ENCODE measurements at places on chromosomes 4 and X.

GRCh38 chr4:144518181-144518895 is 127.6 kb upstream of the HHIP start:
- DNase-seq, result no peak

GRCh38 chr4:174274436-174274835 is 9.0 kb downstream of the FBXO8 start:
- DNase-seq, result no peak

DNA sequence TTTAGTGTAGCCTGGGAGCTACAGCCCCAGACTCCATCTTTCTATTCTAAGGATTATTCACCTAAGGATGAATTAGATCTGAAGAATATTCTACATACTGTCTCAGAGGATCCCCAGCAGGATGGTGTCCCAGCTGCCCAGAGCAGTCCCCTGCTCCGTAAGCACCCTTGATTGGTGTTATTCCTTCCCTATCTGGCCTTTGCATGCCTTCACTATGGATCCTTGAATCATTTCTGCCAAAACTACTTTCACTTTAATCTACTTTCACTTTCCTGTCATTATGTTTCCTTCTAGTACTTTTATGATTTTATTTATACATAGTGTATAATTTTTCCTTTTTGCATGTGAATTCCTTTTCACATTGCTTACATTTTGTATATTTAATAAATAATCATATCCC is 39.2 kb downstream of the ARHGAP24 start:
- no peak for DNase-seq

DNA sequence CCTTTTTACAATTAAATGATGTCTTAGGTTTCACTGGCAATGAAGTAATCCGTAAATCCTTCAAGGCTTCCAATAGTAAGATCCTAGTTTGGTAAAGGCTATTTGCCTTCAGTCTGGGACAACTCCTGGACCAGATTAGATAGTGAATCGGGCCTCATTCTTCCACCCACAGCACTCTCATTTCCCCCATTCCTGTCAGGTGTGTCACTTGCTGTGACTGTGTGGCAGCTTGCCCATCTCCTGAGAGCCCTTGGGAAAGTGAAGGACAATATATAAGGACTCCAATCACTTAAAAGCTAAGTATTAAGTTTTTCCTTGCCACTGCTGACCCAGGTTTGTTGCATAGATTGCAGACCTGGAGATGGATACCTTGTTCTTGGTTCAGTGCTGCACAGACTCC is 3.3 kb upstream of the GASK1B start:
- no peak for DNase-seq

DNA sequence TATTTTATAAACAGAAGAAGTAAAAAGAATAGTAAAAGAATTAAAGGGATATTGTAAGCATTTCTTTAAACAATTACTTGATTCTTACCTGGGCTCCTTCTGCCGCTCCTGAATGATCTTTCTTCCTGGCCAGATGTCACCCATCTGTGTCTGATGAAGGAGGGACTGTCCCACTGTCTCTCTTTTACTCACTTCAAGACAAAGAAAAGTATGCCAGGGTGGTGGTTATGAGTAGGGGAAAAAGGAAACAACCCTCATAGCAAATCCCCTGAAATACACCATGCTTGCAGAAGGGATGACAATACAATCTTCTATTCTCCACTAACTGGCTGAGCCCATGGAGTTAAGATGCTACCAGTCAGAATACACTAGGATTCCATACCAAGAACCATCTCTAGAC is 31.1 kb downstream of the SYTL4 start:
- DNase-seq, result no peak

DNA sequence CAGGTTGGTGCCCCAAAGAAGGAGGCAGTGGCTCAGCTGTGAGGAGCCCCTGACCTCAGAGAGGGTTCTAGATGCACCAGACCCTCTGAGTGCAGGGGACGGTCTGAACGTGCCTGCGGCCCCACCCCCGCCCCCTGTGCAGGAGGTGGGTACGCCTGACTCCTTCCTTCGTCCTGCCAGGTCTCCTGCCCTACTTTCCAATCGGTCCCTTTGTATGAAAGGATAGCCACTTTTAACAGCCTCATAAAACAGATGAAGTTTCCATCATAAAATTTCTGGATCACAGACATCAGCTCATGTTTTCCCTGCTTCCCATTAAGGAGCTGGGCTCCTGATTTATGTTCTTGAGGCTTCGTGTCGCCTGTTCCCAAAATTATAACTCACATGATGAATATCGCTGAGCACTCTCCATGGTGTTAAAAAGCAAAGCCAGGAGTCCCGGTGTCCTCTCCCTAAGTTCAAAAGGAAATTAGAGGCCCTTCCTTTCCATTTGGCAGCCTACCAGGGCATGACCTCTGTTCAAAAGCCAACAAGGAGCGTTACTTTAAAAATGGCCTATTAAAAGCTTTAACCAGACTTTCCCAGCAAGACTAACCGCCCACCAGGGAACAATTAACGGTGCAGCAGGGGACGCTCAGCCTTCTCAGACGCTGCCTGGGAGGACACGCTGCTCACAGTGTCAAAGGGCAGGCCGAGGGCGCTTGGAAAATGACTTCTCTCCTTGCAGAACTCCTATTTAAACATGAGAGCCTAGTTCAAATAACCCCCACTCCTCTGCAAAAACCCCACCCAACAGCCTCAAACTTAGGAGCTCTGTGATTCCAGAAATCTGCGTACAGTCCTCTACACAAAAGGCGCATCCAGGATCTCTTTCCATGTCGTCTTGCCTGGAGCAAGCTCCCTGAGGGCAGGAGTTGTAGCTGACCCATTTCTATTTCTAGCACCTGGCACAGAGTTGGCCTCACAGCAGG is 181.9 kb downstream of the AFAP1 start:
- no peak for DNase-seq

DNA sequence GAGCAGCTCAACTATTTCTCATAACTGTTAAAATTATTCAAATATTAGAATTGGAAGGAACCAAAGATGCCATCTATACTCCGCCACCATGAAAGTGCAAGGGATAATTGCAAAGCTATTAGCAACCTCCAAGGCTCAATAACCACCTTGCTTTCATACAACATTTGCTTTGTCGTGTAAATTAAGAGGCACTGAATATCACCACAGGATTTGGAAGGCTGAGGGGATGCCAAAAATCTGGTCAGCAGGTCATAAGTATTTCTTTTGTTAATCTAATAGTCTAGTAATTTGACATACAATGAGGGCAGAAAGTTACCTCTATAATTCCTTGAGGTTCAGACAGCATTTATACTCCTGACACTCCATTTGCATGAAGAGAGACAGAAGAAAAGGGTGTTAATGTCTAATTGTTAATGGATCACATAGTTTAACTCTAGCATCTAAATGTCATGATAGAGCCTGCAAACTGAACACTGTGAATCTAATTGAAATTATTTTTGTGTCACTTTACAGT is 200.9 kb upstream of the DIAPH2 start:
- DNase-seq, result no peak

GRCh38 chr4:109207061-109207460 is 95.4 kb downstream of the COL25A1 start:
- no peak for DNase-seq

DNA sequence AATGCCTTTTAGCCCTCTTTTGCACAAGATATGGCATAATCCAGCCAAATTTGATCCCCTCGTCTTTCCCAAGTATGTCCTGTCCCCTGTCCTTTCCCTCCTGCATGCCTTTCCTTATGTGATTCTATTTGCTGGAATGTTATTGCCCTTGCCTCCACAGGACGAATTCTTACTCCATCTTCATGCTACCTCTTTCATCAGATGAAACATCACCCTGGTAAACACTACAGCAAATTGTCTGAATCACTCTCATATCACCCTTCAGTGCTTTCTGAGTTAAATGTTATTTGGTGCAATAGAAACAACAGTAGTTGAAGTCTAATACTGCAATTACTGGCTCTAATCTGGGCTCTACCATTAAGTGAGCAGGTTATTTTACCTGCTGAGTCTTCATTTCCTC is 52.2 kb upstream of the FAT1 start:
- DNase-seq, result no peak

- DNase-seq, result no peak
Observed at GRCh38 chrX:9728261-9728660, 37.4 kb downstream of the GPR143 start.

GRCh38 chr4:100540131-100540530 is 22.3 kb upstream of the EMCN start:
- no peak for DNase-seq
